T-helper 17 cell (primary cell): ENCODE measurements at places on chromosomes 7 and 10.

DNA sequence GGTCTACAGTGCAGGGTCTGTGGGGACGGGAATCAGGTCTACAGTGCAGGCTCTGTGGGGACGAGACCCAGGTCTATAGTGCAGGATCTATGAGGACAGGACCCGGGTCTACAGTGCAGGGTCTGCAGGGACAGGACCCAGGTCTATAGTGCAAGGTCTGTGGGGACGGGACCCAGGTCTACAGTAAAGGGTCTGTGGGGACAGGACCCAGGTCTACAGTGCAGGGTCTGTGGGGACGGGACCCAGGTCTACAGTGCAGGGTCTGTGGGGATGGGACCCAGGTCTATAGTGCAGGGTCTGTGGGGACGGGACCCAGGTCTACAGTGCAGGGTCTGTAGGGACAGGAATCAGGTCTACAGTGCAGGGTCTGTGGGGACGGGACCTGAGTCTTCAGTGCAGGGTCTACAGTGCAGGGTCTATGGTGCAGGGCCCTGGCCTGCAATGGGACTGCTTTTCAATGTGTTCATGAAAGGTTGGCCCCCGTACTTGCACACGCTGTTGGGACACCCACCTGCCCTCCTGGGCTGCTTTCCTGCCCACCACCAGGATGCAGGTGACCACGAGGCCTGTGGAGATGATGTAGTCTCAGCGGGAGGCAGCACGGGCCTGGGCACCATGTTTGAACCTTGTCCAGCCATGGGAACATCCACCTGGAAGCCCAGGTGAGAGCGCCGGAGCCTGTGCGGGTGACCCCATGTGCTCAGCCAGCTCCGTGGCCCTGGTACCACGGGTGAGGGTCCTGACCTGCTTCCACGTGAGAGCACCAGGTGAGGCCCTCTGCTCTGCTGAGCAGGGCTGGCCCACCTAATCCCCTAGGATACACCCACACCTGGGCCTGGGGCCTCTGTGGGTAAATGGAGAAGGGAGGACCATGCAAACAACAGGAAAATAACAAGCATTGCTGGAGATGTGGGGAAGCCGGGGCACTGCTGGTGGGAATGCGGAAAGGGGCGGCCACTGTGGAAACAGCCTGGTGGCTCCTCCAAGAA lies 91.4 kb upstream of the DIP2C start:
- DNase-seq, result no peak

DNA sequence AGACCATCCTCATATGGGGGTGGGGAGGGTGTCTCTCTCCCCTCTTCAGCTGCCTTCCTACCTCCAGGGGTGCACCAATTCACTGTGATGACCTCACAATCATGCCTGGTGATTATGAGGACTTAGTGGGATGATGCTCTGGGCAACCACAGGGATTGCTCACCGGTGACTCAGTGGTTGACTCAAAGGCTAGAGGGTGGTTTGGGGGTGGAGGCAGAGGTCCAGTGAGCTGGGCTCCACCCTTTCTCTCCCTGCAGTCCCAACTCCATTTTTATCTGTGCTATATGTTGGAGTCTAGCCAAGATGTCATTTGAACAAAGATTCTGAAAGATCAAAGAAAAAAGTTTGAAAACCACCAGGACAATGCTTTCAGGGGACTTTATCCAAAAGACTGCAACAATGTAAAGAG lies 286.9 kb downstream of the KCNMA1 start:
- no peak for DNase-seq

- DNase-seq, result no peak
Measured at GRCh38 chr7:69962186-69963065, 364.2 kb downstream of the AUTS2 start.

DNA sequence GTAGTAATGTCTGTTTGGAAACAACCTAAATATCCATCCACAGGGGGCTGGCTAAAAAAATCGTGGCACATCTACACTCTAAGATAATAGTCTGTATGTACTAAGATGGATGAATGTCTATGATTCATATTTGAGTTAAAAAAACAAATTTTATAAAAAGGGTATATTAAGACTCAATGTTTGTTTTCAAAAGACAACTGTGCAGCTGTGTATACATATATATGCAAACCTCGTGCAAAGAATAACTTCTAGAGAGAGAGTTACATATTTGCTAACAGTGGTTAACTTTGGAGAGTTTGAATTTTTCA lies 323.5 kb downstream of the PLXNA4 start:
- DNase-seq, result no peak

DNA sequence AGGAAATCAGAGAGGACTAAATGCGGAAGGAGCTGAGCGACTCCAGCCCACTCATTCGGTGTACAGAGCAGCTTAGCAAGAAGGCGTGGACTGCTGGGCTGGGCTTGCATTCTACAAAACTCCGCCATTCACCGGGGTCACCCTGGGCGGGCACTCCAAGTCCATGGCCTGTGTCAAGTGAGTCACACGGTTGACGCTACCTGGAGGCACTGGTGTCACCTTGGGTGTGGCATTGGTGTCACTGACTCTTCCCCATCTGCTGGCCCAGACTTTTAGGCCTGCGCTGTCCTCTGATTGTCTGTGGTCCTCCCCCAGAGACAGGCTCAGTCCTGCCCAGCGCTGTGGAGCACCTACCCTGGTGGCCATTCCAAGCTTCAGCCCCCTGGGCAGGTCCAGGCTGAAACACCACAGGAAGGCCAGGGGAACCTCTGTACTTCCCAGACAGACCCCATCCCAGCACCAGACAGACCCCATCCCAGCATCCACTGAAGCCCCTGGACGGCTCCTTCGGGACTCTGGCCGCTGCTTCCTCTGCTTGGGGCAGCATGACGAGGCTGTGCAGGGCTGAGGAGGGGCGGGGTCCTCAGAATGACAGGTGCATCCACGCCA lies 30.6 kb upstream of the CNPY1 start:
- DNase-seq, result no peak

DNA sequence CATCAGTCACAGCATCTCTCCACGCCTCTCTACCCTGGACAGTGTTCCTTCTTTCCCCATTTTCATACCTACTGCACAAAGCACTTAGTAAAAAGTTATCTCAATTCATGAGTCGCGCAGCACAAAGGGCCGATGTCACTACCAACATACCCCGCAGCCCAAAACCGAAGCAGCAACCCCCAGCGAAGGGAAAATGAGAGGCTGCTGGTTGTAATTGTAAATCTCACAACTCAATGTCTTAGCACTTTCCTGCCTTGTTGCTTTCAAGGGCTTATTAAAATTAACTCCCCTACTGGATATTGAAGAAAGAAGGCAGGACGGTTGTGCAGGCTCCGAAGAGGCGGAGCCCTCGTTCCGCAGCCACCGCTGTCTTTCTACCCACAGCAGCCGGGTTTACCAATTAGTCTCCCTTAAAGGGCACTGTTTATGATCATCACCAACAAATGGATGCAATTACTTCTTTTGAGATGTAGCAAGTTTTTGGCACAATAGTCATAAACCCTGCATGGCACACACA lies 6.5 kb downstream of the DIP2C start:
- DNase-seq, result no peak

- no peak for DNase-seq
Measured at GRCh38 chr10:11647676-11648075, 36.2 kb upstream of the USP6NL start.

- no peak for DNase-seq
Measured at GRCh38 chr7:92634924-92635519, 44.8 kb upstream of the FAM133B start.

- DNase-seq, result no peak
Measured at GRCh38 chr10:72483471-72483870, 128.8 kb upstream of the DNAJB12 start.

DNA sequence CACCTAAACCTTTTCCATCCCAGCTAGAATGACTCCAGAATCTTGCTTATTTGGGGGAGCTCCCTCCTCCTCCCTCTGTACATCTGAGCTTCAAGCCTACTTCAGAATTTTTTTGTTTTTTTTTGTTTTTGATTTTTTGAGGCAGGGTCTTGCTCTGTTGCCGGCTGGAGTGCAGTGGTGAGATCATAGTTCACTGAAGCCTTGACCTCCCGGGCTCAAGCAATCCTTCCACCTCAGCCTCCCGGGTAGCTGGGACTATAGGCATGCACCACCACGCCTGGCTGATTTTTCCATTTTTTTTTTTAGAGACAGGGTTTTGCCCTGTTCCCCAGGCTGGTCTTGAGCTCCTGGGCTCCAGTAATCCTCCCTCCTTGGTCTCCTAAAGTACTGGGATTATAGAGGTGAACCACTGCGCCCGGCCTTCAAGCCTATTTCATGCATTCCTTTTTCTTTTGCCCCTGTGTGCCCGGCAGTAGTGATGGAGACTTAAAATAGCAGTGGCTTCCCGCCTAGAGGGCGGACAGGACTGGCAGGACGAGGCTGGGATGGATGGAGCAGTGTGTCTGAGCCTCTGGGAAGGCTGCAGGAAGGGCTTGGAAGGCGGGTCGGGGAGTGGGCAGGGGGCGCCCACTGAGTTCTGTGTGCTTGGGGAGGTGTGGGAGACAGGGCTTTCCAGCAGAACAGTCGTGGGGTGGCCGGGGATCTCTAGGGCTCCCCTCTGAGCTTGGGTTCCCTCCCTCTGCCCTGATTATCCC lies 8.8 kb downstream of the CUX1 start:
- DNase-seq, result no peak

- peak; percentile 20 for DNase-seq
Measured at GRCh38 chr10:96720422-96721206, at the start of gene PIK3AP1. Gene PIK3AP1 (minus strand): TSS chr10:96720514. CDS start chr10:96720394, 120 bp downstream.

DNA sequence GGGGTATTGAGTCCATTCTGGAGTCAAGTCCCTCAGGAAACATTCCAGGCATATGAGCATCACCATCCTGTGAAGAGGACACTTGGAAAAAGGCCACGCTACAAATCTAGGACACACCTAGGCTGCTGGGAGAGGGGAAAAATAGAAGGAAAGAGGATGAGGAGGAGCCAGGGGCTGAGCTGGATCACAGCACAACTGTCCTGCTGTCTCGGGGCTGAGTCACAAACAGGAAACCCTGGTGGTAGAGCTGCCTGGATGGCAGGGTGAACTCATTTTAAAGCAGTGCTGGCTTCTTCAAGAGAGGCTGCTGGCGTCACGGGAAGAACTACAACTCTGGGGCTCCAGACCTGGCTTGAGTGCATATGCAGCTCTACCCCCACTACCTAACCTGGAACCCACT lies 151.5 kb downstream of the RNF216 start:
- no peak for DNase-seq

- DNase-seq, result no peak
Measured at GRCh38 chr10:110430340-110431273, 67.1 kb upstream of the DUSP5 start.

GRCh38 chr7:41170466-41170865 lies 532.4 kb downstream of the INHBA start:
- DNase-seq, result no peak

GRCh38 chr10:75492173-75492925 lies 60.9 kb downstream of the LRMDA start:
- DNase-seq, result no peak

GRCh38 chr10:32377458-32378259 lies 30.7 kb upstream of the EPC1 start:
- no peak for DNase-seq

GRCh38 chr10:19041171-19041570 lies 7.4 kb upstream of the MALRD1 start:
- no peak for DNase-seq

- DNase-seq, result no peak
Measured at GRCh38 chr7:69067397-69067796, 530.9 kb upstream of the AUTS2 start.

DNA sequence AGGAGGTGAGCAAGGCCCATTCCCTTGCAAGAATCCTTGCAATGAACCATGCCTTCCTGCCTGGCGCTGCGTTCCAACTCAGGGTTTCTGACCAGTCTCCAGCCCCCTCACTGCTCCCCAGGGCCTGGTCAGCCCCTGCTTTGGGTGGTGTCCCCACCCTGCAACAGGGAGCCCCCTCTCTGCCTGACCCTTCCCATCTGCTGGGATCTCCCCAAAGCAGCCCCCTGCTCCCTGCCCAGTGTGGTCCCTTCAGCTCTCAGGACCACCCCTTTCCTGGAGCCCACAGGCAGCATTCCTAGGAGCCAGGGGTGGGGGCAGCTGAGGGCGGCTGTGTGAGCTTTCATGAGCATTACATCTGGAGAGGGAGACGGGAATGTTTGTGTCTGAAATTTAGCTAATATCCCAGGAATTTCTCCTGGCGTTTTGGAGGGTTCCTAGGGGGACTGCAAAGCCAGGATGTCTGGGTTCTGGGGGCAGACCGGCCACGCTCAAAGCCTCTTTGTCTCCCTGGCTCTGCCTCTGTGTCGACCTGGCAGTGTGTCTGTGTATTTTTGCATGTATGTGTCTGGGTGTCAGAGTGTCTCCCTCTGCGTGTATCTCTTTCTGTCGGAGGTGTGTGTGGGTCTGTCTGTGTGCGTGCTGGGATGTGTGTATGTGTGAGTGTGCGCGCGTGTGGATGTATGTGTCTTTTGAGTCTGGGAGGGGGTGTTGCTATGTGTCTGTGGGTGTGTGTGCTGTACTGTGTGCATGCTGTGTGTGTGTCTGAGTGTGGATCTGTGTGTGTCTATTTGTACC lies 300.5 kb upstream of the ZMIZ1 start:
- DNase-seq, result no peak

- no peak for DNase-seq
Measured at GRCh38 chr10:22110761-22111160, 107.1 kb downstream of the EBLN1 start.

DNA sequence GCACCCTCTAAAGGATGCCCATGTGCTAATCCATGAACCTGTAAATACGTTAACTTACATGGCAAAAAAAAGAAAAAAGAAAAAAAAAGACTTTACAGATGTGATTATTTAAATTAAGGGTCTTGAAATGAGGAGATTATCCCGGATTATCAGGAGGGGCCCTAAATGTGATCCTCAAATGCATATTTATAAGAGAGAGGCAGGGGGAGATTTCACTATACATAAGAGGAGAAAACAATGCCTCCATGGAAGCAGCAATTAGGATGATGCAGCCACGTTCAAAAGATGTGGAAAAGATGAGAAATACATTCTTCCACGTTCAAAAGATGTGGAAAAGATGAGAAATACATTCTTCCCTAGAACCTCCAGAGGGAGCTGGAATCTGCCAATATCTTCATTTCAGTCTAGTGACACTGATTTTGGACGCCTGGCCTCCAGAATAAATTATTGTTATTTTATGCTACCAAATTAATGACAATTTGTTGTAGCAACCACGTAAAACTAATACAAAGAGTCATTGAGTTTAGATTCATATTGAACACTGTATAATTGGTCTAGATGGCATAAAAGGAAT lies 328.4 kb upstream of the GNAI1 start:
- DNase-seq, result no peak

DNA sequence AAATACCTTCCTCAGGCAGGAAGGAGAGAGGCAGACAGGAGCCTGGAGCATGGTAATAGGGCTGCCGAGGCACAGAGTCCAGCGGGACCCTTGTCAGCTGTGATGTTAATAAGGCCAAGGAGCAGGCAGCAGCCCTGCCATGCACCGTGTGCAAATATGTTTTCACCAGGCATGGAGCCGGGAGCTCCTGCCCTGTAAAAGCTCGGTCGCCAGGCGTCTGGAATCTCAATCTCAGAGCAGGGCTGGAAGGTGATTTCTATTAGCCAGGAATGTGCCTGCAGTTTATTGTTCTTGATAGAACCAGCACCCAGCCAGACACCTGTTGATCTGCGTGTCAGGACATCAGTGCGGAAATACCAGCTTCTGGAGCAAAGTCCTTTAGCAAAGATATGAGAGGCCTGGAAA lies 469.8 kb downstream of the GLRX3 start:
- DNase-seq, result no peak

- DNase-seq, result no peak
Measured at GRCh38 chr10:129679207-129679606, 212.2 kb downstream of the MGMT start.
